ENCODE measurements at places on chromosomes 4 and X.

- DNase-seq, result no peak
Observed at GRCh38 chrX:2193273-2193592, 307.5 kb downstream of the DHRSX start.

DNA sequence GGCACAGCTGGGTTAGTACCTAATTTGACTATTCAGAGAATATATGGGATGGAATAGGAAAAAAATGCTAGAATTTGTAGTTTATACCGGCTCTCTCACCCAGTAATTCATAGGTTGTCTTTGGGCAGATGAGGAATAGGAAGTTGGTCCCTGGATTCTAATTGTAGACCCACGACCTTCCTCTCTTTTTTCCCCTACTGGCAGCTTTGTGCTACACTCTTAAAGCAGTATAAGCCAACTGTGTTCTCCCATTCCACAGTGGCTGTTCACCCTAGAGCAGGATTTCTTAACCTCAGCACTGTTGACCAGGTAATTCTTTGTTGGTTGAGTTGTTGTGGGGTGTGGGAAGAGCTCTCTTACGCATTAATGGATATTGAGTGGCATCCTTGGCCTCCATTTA lies 92.9 kb downstream of the FNIP2 start:
- DNase-seq, result no peak

- no peak for DNase-seq
Observed at GRCh38 chr4:138344054-138344453, 101.9 kb upstream of the SLC7A11 start.

GRCh38 chrX:9329056-9329455 lies 135.8 kb upstream of the TBL1X start:
- DNase-seq, result no peak

DNA sequence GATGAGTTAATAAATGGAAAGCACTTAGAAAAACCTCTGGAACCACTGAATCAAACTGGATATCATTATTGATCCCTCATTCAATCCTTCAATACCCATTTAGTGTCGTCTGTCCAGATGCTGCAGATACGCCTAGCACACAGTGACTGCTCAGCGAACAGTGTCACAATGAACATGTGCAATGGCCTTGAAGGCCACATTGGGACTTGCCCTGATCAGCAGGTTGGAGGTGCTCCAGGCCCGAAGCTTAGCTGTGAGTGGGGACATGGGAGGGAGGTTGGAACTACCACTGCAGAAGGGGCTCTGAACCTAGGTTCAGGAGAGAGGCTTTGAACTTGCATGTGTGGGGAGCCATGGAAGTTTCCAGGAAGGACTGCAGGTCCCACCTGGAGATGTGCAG lies 17.2 kb downstream of the GPKOW start:
- DNase-seq, result no peak

DNA sequence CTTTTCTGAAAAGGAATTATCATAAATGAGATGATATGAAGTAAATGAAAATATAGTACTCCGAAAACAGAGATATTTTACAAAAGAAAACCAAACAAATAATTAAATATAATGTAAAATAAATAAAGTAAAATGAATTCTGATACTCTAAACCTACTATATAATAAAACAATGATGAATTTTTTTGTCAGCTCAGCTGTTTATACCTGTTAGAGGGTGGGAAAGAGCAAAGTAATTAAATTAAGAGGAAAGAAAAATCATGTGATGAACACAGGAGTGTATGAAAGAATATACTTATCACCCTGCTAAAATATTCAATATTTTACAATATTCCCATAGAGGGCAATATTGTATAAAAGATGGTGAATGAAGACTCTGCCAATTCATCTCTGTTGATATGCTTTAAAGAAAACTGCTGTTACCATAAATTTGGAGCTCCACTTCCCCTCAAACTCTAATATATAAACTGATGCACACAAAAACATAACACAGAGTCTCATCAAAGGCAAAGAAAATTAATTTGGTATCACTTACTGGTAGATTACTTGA lies 6.5 kb upstream of the NDST4 start:
- no peak for DNase-seq

- no peak for DNase-seq
Observed at GRCh38 chr4:153140294-153140693, 63.9 kb upstream of the TRIM2 start.

GRCh38 chr4:68865760-68866159 lies 50.0 kb downstream of the UGT2B10 start:
- DNase-seq, result no peak

DNA sequence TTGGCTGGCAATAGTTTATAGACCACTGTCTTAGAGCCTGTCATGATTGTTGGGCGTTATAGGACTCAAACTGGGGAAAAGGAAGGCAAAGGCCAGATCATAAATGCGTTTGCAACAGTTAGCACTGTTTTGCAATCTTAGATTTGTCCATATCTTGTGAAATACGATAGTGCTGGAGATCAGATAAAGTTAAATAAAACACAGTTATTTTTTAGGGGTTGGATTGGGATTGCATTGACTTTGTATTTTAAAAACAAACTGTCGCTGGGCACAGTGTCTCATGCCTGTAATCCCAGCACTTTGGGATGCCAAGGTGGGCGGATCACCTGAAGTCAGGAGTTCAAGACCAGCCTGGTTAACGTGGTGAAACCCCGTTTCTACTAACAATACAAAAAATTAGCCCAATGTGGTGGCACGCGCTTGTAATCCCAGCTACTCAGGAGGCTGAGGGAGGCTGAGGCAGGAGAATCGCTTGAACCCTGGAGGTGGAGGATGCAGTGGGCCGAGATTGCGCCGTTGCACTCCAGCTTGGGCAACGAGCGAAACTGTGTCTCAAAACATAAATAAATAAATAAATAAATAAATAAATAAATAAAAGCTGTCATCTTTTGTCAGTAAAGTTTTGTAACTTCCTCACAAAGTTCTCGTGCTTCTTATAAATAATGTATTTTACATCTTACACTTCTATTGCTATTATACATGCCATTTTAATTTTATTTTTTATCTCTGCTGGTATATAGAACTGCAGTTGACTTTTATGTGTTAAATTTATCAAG lies 117.2 kb downstream of the KDM6A start:
- no peak for DNase-seq

DNA sequence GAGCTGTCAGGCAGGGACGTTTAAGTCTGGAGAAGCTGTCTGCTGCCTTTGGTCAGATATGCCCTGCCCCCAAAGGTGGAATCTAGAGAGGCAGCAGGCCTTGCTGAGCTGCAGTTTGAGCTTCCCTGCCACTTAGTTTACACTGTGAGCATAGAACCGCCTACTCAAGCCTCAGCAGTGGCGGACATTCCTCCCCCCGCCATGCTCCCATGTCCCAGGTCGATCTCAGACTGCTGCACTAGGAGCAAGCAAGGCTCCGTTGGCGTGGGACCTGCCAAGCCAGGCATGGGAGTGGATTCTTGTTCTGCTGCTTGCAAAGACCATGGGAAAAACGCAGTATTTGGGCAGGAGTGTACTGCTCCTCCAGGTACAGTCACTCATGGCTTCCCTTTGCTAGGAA lies 24.3 kb downstream of the PLK4 start:
- no peak for DNase-seq

- DNase-seq, result no peak
Observed at GRCh38 chr4:98289375-98289774, 28.2 kb downstream of the RAP1GDS1 start.

DNA sequence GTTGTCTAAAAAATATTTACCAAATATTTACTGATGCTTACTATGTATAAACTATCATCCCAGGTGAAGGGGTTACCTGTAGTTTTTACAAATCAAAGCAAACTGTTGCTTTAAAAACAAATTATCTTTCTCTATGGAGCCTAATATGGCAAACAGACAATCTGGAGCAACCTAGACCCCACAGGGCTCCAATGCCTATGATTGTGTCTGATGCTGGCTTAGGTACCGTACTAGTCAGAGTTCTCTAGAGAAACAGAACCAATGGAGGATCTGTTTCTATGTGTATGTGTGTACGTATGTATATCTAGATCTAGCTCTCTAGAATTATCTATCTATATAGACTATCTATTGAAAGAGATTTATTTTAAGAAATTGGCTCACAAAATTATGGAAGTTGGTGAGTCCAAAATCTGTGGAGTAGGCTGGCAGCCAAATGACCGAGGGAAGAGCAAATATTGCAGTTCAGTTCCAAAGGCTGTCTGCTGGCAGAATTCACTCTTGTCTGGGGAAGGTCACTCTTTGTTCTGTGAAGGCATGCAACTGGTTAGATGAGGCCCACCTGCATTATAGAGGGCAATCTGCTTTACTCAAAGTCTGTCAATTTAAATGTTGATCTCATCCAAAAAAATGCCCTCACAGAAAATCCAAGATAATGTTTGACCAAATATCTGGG lies 127.1 kb upstream of the ENPEP start:
- no peak for DNase-seq

DNA sequence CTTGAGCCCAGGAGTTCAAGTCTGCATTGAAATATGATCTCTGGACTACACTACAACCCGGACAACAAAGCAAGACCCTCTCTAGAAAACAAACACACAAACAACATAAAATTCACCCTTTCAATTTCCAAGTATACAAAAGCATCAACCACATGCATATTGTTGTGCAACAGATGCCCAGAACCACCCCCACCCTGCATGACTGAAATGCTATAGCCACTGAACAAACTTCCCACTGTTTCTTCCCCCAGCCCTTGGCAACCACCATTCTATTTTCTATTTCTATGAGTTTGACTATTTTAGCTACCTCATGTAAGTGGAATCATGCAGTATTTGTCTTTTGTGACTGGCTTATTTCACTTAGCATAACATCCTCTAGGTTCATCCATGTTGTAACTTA lies 14.2 kb upstream of the C4orf51 start:
- no peak for DNase-seq

DNA sequence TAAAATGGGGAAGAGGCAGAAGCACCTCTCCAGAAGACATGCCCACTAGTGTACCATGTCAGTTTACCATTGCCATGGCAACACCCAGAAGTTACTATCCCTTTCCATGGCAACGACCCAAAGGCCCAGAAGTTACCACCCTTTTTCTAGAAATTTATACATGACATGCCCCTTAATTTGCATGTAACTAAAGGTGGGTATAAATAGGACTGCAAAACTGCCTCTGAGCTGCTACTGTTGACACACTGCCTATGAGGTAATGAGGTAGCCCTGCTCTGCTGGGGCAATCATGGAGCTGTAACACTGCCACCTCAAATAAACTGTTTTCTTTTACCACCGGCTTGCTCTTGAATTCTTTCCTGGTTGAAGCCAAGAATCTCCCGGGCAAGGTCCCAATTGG lies 13.9 kb upstream of the BEX4 start:
- no peak for DNase-seq

DNA sequence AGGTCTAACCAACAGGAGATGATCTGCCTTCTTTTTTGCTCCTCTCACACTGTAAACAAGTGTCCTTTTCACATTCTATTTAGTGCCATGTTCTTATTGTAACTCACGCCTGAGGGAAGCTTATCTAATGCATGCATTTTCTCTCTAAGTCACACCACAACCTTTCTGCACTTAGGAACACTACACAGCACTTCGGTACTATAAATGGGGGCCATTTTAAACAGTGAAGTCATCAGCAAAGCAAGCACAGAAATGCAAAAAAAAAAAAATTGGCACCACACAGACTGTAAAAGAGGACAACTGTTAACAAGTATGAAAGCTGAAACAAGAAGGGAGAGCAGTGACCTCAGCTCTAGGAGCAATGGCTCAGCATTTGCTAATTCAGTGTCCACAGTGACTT lies 45.2 kb downstream of the PRSS12 start:
- no peak for DNase-seq

GRCh38 chr4:174230680-174231079 lies 52.8 kb downstream of the FBXO8 start:
- DNase-seq, result no peak

- no peak for DNase-seq
Observed at GRCh38 chr4:175946472-175947116, 119.0 kb upstream of the WDR17 start.

GRCh38 chr4:78809295-78809694 lies 33.1 kb downstream of the BMP2K start:
- no peak for DNase-seq

- no peak for DNase-seq
Observed at GRCh38 chrX:122046226-122046625, 998.8 kb downstream of the GLUD2 start.

- no peak for DNase-seq
Observed at GRCh38 chr4:38089961-38090360, 129.8 kb downstream of the PTTG2 start.

GRCh38 chr4:174627473-174627872 lies 105.2 kb upstream of the HPGD start:
- no peak for DNase-seq

DNA sequence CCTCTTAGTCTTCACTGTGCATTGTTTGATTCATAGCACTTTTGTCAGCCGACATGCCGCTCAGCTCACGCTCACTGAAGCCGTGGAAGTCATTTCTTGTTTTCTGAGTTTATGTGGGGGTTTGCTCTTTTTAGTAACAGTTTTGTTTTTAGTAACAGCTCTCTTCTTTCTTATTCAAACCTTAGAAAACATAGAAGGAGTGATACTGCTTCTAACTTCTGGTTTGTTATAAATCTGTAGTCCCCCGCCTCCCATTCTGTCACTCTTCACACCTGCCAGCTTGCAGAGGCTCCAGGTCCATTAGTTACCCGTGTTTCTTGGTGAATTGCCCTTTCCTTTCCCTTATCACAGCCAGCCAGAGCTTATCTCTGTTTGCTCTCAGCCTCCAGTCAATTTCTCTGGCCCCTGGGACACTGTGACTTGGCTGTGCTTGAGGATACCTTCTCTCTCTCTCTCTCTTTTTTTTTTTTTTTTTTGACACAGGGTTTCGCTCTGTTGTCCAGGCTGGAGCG lies 50.5 kb downstream of the GRK4 start:
- no peak for DNase-seq

DNA sequence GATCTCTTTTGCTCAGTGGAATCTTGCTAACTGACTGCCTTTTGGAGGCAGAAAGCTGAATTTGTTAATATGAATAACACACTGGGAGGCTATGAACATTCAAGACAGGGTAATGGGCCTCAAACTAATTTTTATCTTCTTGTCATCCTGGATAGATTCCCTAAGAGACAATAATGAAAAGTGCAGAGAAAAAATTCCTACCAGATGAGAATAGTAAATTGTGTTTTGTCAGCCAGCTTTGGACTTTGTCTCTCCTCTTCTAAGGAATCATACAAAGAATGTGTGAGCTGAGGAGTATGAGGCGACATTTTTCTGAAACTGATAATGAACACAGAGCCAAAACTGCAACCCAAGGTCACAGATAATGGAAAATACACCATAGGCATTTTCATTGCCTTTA lies 649.3 kb downstream of the IQCM start:
- DNase-seq, result no peak

GRCh38 chr4:41359836-41360213 lies 103.1 kb downstream of the UCHL1 start:
- no peak for DNase-seq

GRCh38 chrX:81392396-81392795 lies 190.5 kb downstream of the SH3BGRL start:
- DNase-seq, result no peak

GRCh38 chrX:109974906-109975655 lies 27.8 kb upstream of the TMEM164 start:
- DNase-seq, result no peak
